Peyer's patch (tissue), 4 donors: ENCODE measurements at places on chromosomes 3 and 15. TPM values are rescaled to one million over a fixed set of nuclear protein-coding genes. Genes with fewer than 3 reads are reported as not detected.

The RTP4 gene
- total RNA-seq: 4.8 TPM

The GATM gene
- total RNA-seq: 112 TPM

The TNFSF10 gene
- total RNA-seq: 52.0 TPM

The TM6SF1 gene
- total RNA-seq: 3.3 TPM

The HDGFL3 gene
- total RNA-seq: 14.2 TPM

The SPRED1 gene
- 40.4 TPM for total RNA-seq

The FAM240A gene
- total RNA-seq: not detected

The GABRR3 gene
- not detected for total RNA-seq

The CPNE4 gene
- total RNA-seq: not detected

The RBP2 gene
- 1,988 TPM for total RNA-seq

The HYAL3 gene
- total RNA-seq: 6.6 TPM

The NAALADL2 gene
- total RNA-seq: 21.0 TPM

The GOLGA8O gene
- total RNA-seq: 0.76 TPM

The CYP8B1 gene
- not detected for total RNA-seq

The TMEM108 gene
- total RNA-seq: 1.4 TPM

The CLDN18 gene
- total RNA-seq: not detected

The SAXO2 gene
- total RNA-seq: not detected

The CLK3 gene
- total RNA-seq: 361 TPM

The FAM81A gene
- not detected for total RNA-seq

The DUOX2 gene
- total RNA-seq: 3.3 TPM

The C3orf52 gene
- 31.0 TPM for total RNA-seq

The INSYN1 gene
- 3.3 TPM for total RNA-seq

The FBXO40 gene
- not detected for total RNA-seq

The ZIC1 gene
- total RNA-seq: not detected

The PLD1 gene
- total RNA-seq: 195 TPM

The KCNH8 gene
- total RNA-seq: 0.18 TPM

The KNG1 gene
- total RNA-seq: 0.57 TPM

The PLSCR2 gene
- not detected for total RNA-seq

The ZDHHC23 gene
- 27.2 TPM for total RNA-seq

The TF gene
- total RNA-seq: 2.4 TPM

The AQR gene
- total RNA-seq: 33.5 TPM

The CTXND1 gene
- total RNA-seq: 0.53 TPM

The WDR5B gene
- total RNA-seq: 5.1 TPM

The DENND6A gene
- 36.3 TPM for total RNA-seq

The PDIA5 gene
- total RNA-seq: 15.5 TPM

The SAMMSON gene
- total RNA-seq: not detected
